Panc1 (cell line): ENCODE measurements at places on chromosomes 3 and 15. TPM values are rescaled to one million over a fixed set of nuclear protein-coding genes. Genes with fewer than 3 reads are reported as not detected.

ASB14 gene
- total RNA-seq = not detected

NMNAT3 gene
- 1.9 TPM for total RNA-seq

OR5H6 gene
- total RNA-seq = not detected

LMCD1 gene
- total RNA-seq = 24.8 TPM
